ENCODE measurements at places on chromosomes 1 and 21. TPM values are rescaled to one million over a fixed set of nuclear protein-coding genes. Genes with fewer than 3 reads are reported as not detected.

GRCh38 chr1:240122639-240123613, 31.2 kb downstream of the FMN2 start:
- no peaks in the 10 kb centered on the region for H3K27me3 ChIP-seq
- DNase-seq: no peak
- H3K27ac ChIP-seq: no peak overlapping the region
- no peak overlapping the region for H3K4me3 ChIP-seq
- H3K36me3 ChIP-seq: no peaks in the 10 kb centered on the region
- H3K4me1 ChIP-seq: no peaks in the 10 kb centered on the region

GRCh38 chr1:78004719-78005447, at the start of gene DNAJB4:
TSS of gene DNAJB4 (plus strand) at chr1:78004939. CDS start at chr1:78005111, 172 bp downstream.
- H3K27ac ChIP-seq: peak within 1 kb of the TSS; percentile 88
- no peaks in the 10 kb centered on the region for H3K4me1 ChIP-seq
- no peaks in the 10 kb centered on the region for H3K27me3 ChIP-seq
- DNase-seq: peak; percentile 40

Gene RHBDL2
- not detected for total RNA-seq

Gene RAB4A
- total RNA-seq: 6.0 TPM

DNA sequence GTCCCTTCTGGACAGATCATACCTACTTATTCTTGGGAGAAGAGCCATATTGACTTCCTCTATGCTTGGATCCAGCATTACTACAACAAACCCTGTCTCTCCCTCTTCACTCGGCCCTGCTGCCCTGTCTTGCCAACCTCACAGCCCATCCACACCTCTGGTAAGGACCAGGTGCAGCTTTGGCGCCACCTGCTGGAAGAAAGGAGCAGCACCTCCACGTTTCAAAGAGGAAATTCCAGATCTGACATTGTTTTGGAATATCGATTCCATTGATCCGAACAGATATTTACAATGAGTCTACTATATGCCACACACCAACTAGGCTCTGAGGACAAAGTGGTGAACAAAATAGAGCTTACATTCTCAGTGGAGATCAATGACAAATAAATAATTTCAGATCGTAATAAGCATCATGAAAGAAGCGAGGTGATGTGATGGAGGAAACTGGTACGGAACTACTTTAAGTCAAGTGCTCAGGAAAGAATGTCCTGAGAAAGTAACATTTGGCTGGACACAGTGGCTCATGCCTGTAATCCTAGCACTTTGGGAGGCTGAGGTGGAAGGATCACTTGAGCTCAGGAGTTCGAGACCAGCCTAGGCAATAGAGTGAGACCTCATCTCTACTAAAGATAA, 18.7 kb downstream of the MFSD2A start:
- H3K4me3 ChIP-seq: no peak overlapping the region
- no peaks in the 10 kb centered on the region for H3K4me1 ChIP-seq
- no peaks in the 10 kb centered on the region for H3K36me3 ChIP-seq
- H3K27me3 ChIP-seq: no peaks in the 10 kb centered on the region

- H3K27me3 ChIP-seq: no peaks in the 10 kb centered on the region
- peaks cover 6% of the 10 kb centered on the region for H3K36me3 ChIP-seq
- DNase-seq: no peak
- peak overlapping the region; percentile 54 for H3K27ac ChIP-seq
- H3K4me3 ChIP-seq: no peak overlapping the region
Observed at GRCh38 chr1:243267471-243267880, 11.6 kb downstream of the SDCCAG8 start.

DNA sequence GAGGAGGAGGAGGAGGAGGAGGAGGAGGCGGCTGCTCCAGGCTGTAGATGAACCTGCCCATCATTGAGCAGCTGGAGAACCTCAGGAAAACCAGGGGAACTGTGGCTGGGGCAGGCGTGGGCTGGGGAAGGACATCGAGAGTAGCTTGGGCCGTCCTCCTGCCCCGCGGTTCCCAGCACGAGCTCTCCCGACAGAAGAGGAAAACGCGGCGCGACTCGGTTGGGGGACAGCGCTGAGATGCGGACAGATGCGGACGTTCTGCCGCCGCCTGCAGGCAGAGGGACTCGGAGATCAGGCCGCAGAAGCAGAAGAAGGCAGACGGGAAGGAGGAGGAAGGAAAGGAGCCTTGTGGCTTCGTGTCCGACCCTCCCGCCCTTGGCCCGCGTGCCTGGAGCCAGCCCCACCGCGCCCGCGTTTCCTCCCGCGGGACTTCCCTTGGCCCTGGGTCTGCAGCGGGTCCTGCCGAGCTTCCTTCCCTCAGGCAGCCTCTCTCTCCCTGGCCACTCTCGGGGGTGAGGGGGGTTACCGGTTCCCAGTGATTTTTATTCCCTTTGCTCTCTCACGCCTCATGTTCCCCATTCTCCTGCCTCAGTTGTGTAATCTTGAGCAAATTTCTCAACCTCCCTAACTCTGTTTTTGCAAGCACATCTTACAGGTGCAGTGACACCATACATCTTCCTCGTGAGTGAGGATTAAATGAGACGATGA, 1.7 kb upstream of the TNFRSF9 start:
- no peak for DNase-seq
- H3K27ac ChIP-seq: peak overlapping the region; percentile 58
- H3K4me3 ChIP-seq: peak overlapping the region; percentile 61
- H3K27me3 ChIP-seq: no peaks in the 10 kb centered on the region
- no peaks in the 10 kb centered on the region for H3K4me1 ChIP-seq

DNA sequence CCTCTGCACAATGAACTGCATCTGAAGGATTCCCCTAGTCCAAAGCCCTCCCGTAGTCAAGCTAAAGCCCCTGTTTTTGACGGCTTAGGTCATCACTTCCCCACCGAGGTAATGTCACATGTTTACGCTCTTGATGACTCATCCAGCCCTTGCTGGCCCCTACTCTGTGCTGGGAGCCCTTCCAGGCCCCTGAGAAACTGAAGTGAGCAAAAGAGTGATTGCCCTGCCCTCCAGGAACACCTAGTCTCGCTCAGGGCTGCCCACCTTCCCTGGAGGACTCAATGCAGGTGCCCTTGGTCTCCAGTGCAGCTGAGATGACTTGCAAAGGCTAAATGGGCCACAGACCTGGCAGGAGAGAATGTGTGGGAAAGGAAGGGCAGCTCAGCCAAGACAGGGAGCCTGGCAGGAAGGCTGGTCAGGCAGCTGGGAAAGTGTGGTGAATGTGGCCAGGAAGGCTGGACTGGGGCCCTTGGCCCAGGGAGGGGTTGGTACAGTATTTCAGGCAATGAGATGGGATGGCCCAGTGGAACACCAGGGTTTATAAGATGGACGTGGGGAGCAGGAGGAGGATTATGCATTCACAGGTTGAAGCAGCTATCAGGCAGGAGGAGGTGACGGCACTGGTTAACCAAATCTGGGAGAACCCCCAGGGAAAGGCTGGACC, 345.6 kb downstream of the NPHP4 start:
- H3K4me3 ChIP-seq: no peak overlapping the region
- H3K27me3 ChIP-seq: no peaks in the 10 kb centered on the region
- no peaks in the 10 kb centered on the region for H3K4me1 ChIP-seq
- H3K36me3 ChIP-seq: no peaks in the 10 kb centered on the region
- no peak overlapping the region for H3K27ac ChIP-seq

DNA sequence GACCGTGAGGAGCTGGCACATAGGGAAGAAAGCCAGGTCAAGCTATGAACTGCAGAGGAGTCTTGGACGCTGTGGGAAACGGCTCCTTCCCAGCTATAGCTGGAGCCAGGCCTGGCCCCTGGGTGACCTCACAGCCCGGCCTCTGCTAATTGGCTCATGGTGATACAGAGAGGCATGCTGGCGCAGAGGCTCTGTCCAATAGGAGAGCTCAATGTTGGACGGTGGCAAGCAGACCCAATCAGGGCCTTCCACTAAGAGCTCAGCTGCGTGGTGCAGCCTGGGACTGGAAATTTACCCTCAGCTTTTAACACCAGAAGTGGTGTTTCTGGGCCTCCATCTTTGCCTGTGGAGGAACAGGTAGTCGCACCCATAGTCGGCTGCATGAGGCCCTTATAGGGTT, 64.4 kb upstream of the GRHL3 start:
- H3K36me3 ChIP-seq: no peaks in the 10 kb centered on the region
- H3K4me3 ChIP-seq: no peak overlapping the region
- DNase-seq: no peak
- no peak overlapping the region for H3K27ac ChIP-seq

Gene BLZF1
- 8.5 TPM for total RNA-seq
